IPS DF 6.9 (cell line): ENCODE measurements at places on chromosomes 2 and 18.

DNA sequence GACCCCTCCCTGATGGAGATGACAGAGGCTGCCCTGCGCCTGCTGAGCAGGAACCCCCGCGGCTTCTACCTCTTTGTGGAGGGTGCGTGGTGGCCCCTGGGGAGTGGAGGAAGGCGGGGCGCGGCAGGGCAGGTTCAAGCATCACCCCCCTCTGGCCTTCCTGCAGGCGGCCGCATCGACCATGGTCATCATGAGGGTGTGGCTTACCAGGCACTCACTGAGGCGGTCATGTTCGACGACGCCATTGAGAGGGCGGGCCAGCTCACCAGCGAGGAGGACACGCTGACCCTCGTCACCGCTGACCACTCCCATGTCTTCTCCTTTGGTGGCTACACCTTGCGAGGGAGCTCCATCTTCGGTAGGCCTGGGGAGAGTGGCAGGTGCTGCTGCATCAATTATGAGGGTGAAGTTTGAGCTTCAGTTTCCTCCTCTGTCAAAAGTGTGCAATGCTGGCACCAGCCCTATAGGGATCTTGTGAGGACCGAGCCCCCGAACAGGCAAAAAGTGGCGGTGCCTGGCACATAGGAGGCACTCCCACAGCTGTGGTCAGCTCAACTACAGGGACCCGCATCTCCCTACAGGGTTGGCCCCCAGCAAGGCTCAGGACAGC lies 2.2 kb downstream of the ALPI start:
- no peak overlapping the region for H3K27ac ChIP-seq
- DNase-seq, result no peak
- H3K4me3 ChIP-seq, result no peak overlapping the region
- no peaks in the 10 kb centered on the region for H3K27me3 ChIP-seq
- no peaks in the 10 kb centered on the region for H3K4me1 ChIP-seq

DNA sequence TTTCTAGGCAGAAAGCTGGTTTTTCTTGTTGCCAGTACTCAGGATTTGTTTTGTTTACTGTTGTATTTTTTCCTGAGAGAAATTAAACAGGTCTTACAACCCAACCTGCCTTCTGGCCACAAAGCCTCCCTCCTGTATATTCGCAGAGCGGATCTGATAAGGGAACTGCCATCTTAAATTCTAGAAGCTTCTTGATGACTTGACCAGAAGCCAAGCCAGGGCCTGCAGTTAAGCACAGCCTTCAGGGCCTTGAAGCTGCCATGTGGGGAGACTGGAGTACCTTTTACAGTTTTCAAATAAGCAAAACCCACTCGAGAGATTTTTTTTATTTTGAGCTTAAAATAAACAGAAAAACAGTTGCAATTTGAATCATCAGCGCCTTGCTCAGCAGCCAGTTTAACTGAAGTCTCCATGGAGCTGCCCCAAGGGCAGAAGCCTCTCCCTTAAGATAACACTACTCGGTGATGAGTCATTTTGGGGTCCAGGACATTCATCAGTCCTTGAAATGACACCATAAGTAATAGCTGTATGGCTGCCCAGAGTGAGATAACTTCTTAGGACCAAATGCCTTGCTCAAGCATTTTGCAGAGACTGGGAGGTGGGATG lies 51.5 kb upstream of the PHLPP1 start:
- no peak overlapping the region for H3K27ac ChIP-seq
- no peaks in the 10 kb centered on the region for H3K27me3 ChIP-seq
- H3K4me1 ChIP-seq, result no peaks in the 10 kb centered on the region
- H3K4me3 ChIP-seq, result no peak overlapping the region
- no peak for DNase-seq

- no peak for DNase-seq
- no peak overlapping the region for H3K27ac ChIP-seq
- H3K4me1 ChIP-seq, result no peaks in the 10 kb centered on the region
- no peaks in the 10 kb centered on the region for H3K27me3 ChIP-seq
- no peaks in the 10 kb centered on the region for H3K36me3 ChIP-seq
- H3K4me3 ChIP-seq, result no peak overlapping the region
Observed at GRCh38 chr2:198405311-198405710, 600.9 kb downstream of the PLCL1 start.

- H3K27ac ChIP-seq, result no peak overlapping the region
- H3K36me3 ChIP-seq, result no peaks in the 10 kb centered on the region
- H3K27me3 ChIP-seq, result no peaks in the 10 kb centered on the region
- DNase-seq, result no peak
- no peak overlapping the region for H3K4me3 ChIP-seq
- no peaks in the 10 kb centered on the region for H3K4me1 ChIP-seq
Observed at GRCh38 chr2:31191931-31192330, 25.4 kb downstream of the CAPN14 start.

GRCh38 chr2:208311321-208311720 lies 45.3 kb downstream of the PIKFYVE start:
- no peak for DNase-seq
- H3K27me3 ChIP-seq, result no peaks in the 10 kb centered on the region

DNA sequence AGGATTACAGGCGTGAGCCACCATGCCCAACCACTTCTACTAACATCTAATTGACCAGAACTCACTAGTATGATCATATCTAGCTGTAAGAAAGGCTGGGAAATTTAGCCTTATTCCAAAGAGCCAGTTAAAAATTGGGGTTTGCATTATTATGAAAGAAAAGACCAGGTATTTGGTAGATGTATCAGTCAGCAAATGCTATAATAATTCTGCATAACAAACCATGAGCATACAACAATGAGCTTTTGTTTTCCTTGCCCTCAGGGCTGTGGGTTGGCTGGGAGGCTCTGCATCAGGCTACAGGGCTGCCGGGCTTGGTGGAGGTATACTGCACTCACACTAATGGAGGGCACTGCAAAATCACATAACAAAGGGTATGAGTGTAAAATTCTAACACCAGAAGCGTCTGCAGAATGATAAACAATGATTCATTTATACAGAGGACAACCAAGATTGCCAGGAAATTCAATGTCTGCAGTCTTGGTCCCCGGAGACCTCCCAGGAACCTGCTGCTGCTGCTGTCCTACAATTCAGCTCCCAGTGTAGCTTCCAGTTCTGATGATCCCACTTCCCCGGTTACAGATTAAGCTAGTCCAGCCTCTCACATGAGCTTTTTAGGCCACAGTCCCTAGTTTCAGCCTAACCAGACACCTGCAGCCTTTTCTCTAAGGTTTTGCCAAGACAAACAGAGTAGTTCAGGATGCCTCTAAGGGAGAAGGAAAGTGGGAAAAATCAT lies 32.2 kb upstream of the ST3GAL5 start:
- H3K36me3 ChIP-seq, result no peaks in the 10 kb centered on the region
- no peak overlapping the region for H3K27ac ChIP-seq
- DNase-seq, result no peak
- H3K27me3 ChIP-seq, result no peaks in the 10 kb centered on the region
- no peak overlapping the region for H3K4me3 ChIP-seq
- no peaks in the 10 kb centered on the region for H3K4me1 ChIP-seq

DNA sequence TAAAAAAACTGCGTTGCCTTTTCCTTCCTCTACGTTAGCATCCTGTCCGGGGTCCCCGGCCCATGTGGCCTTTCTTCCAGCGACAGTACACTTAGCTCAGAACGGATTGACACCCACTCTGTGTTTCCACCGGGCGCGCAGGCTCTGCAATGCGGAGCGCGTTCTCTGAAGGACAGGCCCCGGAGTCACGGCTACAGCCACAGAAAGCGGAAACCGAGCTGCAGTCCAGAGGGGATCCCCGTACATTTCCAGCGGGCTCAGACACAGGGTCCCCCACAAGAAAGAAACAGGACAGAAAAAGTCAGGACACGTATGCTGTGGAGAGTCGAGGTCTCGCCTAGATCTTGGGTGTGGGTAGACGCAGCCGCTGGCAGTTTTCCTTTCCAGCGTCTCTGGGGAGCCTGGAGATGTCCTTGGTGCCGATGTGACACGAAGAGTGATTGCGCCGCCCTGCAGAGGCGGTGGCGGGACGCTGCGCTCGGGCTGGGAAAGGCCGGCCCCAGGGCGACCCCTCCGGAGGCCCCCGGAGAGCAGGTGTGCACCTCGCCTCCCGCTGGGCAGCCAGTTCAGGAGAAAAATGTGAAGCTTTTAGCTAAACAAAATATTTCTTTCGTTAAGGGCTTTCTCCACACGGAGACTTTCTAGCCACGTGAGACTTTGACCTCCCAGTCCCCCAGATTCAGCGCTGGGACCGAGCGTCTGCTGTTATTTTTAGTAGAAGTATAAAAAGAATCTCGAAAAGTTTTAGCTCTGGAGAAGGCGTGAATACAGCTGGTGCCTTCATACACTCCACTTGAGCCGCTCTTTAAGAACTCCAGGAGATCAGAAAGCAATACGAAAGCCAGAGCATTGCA lies 1.3 kb upstream of the ACKR3 start:
- H3K4me1 ChIP-seq, result peaks cover 3% of the 10 kb centered on the region; the same call in 1 of the 2 replicates
- no peaks in the 10 kb centered on the region for H3K36me3 ChIP-seq
- H3K4me3 ChIP-seq, result peak overlapping the region; percentile 35
- H3K27me3 ChIP-seq, result peaks cover 11% of the 10 kb centered on the region
- no peak overlapping the region for H3K27ac ChIP-seq

GRCh38 chr18:50697509-50697908 lies 122.3 kb downstream of the MRO start:
- H3K36me3 ChIP-seq, result no peaks in the 10 kb centered on the region
- no peaks in the 10 kb centered on the region for H3K27me3 ChIP-seq
- H3K27ac ChIP-seq, result no peak overlapping the region

GRCh38 chr2:158997037-158997790 lies 28.8 kb downstream of the TANC1 start:
- H3K27me3 ChIP-seq, result no peaks in the 10 kb centered on the region
- H3K27ac ChIP-seq, result no peak overlapping the region
- no peak overlapping the region for H3K4me3 ChIP-seq
- no peaks in the 10 kb centered on the region for H3K4me1 ChIP-seq

- peaks cover 1% of the 10 kb centered on the region; the same call in 1 of the 2 replicates for H3K4me1 ChIP-seq
- no peak overlapping the region for H3K4me3 ChIP-seq
- no peak overlapping the region for H3K27ac ChIP-seq
- H3K36me3 ChIP-seq, result no peaks in the 10 kb centered on the region
- DNase-seq, result no peak
Observed at GRCh38 chr2:96102596-96103186, 13.7 kb downstream of the ADRA2B start.
